ENCODE measurements at places on chromosomes 6 and 20. TPM values are rescaled to one million over a fixed set of nuclear protein-coding genes. Genes with fewer than 3 reads are reported as not detected.

FERMT1 gene
- total RNA-seq = not detected

ABCC10 gene
- 31.1 TPM for total RNA-seq

RRAGD gene
- total RNA-seq = 17.6 TPM

TCF19 gene
- total RNA-seq = 54.5 TPM

TBC1D32 gene
- total RNA-seq = 7.5 TPM

KHDRBS2 gene
- total RNA-seq = 7.6 TPM

TFAP2B gene
- total RNA-seq = not detected

EGFL8 gene
- 21.6 TPM for total RNA-seq

DEFB132 gene
- not detected for total RNA-seq

BMP7 gene
- 3.7 TPM for total RNA-seq
